Foreskin keratinocyte (primary cell): ENCODE measurements at places on chromosomes 4 and X. TPM values are rescaled to one million over a fixed set of nuclear protein-coding genes. Genes with fewer than 3 reads are reported as not detected.
A peak's percentile ranks its signal among the peaks of the same experiment; 100 is the strongest.

Gene TKTL2
- polyA plus RNA-seq: not detected in 2 replicates

Gene VEGFC
- polyA plus RNA-seq: 74.6 and 91.5 TPM in 2 replicates

DNA sequence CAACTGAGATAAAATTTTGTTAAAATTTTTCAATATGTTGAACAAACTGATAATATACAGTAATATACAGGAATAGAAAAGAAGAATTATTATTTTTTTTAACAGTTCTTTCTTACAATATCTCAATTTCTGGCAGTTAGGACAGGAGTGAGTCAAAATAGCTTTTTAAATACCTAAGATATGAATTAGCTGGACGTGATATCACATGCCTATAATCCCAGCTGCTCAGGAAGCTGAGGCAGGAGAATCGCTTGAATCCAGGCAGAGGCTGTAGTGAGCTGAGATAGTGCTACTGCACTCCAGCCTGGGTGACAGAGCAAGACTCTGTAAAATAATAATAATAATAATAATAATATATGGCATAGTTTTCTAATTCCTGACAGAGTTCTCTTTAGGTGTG, 1039.3 kb downstream of the STPG2 start:
- peak; percentile 50 for DNase-seq

DNA sequence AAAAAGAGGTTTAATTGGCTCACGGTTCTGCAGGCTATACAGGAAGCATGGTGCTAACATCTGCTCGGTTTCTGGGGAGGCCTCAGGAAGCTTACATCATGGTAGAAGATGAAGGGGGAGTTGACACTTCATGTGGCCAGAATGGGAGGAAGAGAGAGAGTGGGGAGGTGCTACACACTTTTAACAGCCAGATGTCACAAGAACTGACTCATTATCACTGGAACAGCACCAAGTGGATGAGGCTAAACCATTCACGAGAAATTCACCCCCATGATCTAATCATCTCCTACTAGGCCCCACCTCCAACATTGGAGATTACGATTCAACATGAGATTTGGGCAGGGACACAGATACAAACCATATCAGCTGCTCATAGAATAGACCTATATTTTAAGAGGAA, 255.8 kb downstream of the OPHN1 start:
- DNase-seq: no peak

DNA sequence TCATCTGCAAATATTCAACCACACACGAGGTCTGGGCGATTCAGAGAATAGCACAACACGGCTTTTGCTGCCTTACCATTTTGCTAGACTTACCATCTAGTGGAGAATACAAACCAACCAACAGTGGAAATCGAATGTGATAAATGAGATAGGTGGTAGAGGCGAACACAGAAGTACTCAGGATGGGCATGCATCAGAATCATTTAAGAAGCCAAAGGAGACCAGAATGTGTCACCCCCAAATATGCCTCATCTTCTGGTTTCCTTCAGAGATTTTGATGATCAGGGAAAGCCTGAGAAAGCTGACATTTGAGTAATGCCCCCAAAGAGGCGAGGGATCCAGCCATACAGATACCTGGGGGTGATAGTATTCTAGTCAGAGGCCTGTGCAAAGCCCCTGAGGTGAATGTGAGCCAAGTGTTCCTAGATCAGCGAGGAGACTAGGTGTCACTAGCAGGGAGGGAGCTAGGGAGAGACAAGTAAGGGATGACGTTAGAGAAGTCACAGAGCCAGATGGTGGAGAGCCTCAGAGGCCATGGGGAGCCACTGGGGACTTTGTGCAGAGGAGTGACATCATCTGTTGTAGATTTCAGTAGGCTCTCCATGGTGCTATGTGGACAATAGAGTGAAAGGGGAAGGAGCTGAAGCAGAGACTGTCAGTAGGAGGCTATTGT, 1.7 kb downstream of the MTMR1 start:
- no peak for DNase-seq

DNA sequence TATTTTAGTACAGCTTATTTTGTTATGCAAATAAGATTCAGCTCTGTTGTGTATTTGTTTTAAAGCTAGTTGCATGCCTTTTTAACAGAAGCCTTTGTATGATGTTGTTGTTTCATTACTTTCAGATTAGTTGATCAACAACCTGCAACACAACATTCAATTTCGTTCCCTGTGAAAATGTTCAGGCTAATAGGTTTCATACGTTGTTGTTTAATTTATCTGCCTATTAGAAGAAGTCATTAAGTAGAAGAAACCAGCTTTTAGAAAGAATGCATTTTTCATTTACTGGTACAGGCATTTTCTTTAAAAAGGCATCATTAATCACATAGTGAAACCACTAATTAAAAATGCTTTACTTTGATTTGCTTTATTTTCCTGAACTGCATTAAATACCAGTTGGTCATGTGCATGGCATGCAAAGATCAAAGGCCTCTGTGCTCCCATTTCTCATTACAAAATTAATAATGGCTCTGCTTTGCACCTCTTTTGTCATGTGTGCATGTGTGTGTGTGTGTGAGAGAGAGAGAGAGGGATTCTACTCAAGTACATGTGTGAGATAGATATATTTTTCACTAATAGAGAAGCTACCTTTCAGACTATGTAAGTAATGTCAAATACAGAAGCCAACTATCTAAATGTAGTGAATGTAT, 29.2 kb upstream of the CTSO start:
- DNase-seq: no peak

DNA sequence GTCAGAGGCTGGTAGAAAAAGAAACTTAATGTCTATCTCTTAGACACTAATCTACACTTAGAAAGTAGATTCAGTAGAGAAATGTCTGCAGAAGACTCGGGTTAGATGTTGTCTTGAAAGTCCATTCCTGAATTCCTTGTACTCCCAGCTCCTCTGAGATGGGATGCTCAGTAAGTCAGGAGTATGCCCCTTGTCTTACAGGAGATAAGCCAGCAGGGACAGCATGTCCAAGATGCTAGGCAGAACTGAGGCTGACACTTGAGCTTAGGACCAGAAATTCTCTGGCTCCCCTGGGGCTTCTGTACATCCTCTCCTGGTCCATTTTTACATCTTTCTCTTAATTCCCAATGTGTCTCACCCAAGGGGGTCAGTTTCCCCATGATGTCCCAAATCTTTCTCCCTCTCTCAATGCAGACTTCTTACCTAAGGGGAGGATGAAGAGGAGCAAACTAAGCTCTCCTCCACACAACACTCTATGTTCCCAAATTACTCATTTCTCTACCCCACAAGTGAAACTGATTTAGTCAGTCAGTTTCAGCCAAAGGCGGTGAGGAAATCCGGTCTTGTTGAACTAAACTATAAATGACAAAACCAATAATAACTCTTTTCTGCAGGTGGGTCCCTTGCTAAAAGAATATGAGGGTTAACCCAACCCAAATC, 558.2 kb upstream of the DIPK2B start:
- DNase-seq: no peak

- DNase-seq: no peak
Measured at GRCh38 chr4:153281476-153281875, 63.0 kb upstream of the MND1 start.

DNA sequence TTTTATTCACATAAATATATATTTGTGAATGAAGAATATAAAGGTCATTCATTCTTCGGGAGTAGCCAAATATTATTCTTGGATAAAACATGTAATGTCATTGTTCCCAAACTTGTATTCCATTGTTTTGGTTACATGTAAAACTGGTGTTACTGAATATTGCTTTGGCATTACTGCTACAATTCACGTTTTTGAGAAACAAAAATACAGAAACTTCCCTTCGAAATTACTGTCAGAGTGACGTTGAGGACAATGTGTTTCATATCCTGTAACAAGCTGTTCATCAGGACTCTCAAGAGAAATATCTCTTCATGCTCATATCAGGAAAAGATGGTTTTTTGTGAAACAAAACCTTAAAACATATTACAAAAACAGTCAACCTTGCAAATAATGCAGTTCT, 258.9 kb upstream of the DDX53 start:
- DNase-seq: no peak

- DNase-seq: no peak
Measured at GRCh38 chr4:84622959-84623358, 40.0 kb downstream of the CDS1 start.

- DNase-seq: no peak
Measured at GRCh38 chr4:186723292-186724057, at the start of gene FAT1. TSS of gene FAT1 (minus strand) at chr4:186723856. CDS start at chr4:186709827, 14,029 bp downstream.

- DNase-seq: no peak
Measured at GRCh38 chrX:10032147-10032546, 65.0 kb downstream of the CLDN34 start.

DNA sequence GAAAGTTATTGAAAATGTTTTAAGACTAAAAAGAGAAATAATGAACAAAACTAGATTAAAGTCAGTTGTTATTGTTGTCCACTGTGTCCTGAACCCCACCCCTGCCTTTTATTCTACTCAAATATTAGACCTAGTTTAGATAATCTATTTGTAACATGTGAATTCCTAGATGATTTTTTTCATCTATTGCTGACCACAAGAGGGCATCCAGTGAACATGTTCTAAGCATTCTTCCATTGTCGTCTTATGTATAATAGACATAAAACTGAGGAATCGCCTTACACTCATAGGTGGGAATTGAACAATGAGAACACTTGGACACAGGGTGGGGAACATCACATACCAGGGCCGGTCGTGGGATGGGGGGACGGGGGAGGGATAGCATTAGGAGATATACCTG, 36.4 kb upstream of the HPRT1 start:
- DNase-seq: no peak

Gene GRIA3
- not detected in 2 replicates for polyA plus RNA-seq

DNA sequence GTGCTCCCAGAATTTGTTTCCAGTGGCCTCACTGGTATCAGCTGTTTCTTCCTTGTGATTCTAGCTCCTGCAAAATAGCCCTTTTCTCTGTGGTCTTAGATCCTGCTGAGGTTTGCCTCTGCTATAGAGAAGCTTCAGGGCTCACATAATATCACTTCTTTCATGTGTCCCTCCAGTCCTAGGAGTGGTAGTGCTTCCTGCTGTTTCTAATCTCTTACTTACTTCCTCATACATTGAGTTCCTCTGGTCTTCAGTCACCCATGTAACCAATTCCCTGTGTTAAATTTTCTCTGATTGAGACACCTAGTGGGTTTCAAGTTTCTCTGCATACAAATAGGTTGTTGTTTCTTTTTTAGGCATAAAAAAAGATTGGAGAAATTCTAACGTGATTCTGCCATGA, 1567.9 kb downstream of the ARAP2 start:
- peak; percentile 49 for DNase-seq

GRCh38 chr4:123555233-123555806, 158.7 kb downstream of the SPRY1 start:
- peak; percentile 86 for DNase-seq

- DNase-seq: no peak
Measured at GRCh38 chr4:111957116-111957515, 188.1 kb upstream of the FAM241A start.

GRCh38 chrX:80420147-80420546, at the start of gene TENT5D:
TSS of gene TENT5D (plus strand) at chrX:80420447. CDS start at chrX:80442540, 22,093 bp downstream.
- no peak for DNase-seq

GRCh38 chrX:40622479-40623138, 619 bp upstream of the MPC1L start:
- no peak for DNase-seq

DNA sequence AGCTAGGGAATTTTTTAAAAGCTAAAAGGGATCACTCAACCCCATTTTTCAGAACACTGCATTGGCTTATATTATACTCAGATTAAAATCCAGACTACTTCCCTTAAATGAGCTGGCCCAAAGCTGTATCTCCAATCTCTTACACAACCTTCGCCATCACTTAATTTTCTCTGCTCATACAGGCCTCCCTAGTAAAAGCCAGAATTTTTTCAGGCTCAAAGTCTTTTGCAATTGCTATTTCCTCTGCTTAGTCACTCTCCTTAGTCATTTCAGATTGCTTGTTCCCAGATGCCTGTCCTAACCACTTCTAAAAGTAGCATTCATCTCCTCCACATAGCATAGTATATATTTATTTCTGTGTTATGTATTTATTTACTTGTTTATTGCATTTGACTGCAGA, 1587.9 kb upstream of the ADGRL3 start:
- peak; percentile 61 for DNase-seq

DNA sequence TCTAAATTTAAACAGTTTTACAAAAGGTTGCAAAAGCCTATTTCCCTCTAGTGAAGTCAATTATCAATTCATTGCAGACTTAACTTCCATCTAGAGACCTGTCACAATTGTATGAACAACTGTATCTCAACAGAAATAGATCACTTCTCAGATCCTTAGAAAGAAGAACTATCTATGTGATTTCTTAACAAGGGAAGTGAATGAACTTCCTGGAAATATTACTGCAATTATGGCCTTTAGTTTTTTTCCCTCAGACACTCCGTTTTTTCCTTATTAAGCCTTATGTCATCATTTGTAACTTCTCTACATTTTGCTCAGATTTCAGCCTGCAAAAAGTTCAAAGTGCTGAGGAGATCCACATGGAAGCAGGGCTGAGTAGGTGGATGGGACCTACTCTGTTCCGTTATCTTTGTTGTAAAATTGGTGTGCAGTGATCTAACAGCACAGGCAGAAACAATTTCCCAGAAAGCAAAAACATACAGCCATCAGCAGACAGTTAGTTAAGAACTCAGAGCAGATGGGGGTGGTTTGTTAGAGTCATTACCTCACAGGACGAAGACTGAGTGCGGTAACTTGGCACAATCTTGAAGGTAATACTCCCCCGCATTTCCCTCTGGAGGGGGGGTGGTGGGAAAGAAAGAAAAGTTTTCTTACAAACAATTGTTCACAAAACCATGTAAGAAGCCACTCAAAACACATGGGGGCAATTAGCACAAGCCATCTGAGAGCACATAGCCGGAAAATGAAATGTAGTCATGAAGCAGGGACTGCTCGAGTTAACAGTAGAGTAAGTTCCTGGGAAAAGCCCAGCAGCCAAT, 112.3 kb downstream of the NYX start:
- DNase-seq: no peak
